ENCODE measurements at places on chromosomes 12 and 14. TPM values are rescaled to one million over a fixed set of nuclear protein-coding genes. Genes with fewer than 3 reads are reported as not detected.

LBHD2 gene
- not detected for total RNA-seq

IL31 gene
- not detected for total RNA-seq

MANSC4 gene
- total RNA-seq, result not detected

EML1 gene
- 60.3 TPM for total RNA-seq

HNF1A gene
- not detected for total RNA-seq

All from uterine smooth muscle cell (primary cell).